Left lobe of liver (tissue), 2 donors: ENCODE measurements at places on chromosomes 5 and 9.

- DNase-seq = no peak
These were observed 87.0 kb downstream of the DAB2IP start for GRCh38 chr9:121738411-121738810.

DNA sequence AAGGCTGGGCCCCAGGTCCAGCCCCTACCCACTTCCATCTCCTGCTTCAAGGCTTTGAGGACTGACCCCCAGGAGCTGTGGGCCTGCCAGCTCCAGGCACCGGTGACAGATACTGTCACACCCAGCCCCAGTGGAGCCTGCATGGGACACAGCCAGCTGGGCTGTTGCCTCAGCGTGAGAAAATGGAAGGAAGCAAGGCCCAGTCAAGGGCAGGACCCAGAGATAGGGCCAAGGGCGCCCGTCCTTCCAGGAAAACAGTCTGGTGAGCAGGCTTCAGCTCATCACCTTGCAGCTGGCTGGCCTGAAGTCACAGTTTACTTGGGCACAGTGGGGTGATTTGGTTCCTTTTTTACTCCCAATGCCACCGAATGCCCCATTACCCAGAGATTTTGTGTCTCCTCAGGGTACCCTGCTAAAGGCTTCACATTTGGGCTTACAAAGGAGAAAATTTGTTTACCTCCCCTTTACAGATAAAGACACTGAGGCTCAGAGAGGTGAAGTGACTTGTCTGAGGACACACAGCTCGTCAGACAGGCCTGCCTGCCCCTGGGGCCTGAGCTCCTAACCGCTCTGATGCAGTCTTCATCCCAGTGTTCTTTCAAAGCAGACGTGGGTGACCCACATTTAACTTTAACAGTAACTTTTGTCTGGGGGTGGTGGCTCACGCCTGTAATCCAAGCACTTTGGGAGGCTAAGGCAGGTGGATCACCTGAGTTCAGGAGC, 21.5 kb upstream of the WDR38 start:
- DNase-seq = no peak

DNA sequence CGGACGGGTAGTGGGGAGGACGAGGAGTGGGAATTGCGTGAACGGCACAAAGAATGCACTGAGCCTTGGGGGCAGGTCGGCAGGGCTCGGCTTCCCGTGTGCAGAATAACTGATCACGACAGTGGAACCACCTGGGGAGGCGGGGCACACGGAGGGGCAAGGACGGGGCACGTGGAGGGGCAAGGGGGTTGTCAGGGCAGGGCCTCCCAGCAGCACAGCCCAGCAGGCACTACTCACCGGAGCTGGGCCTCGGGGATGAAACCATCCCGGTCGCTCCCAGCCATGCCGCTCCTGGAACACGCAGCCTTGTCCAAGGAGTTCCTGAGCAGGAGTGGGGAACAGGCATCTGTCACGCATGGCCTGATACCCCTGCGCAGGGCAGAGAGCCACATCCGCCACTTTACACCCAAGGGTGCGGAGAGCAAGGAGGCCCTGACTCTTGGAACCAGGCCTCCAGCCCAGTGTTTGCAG, 33.4 kb downstream of the SARDH start:
- DNase-seq = no peak

- no peak for DNase-seq
These were observed 8.4 kb downstream of the UBTD2 start for GRCh38 chr5:172274951-172275753.

- DNase-seq = no peak
These were observed 102.5 kb upstream of the TXNDC8 start for GRCh38 chr9:110440172-110440571.

- DNase-seq = no peak
These were observed 20.9 kb downstream of the SH3GLB2 start for GRCh38 chr9:129007035-129007765.

- no peak for DNase-seq
These were observed 38.6 kb downstream of the NFIB start for GRCh38 chr9:14275331-14275730.

GRCh38 chr9:2916382-2916985, 72.6 kb upstream of the PUM3 start:
- no peak for DNase-seq

GRCh38 chr5:177133853-177134696, 502 bp downstream of the NSD1 start:
- peak; percentile 62 for DNase-seq

DNA sequence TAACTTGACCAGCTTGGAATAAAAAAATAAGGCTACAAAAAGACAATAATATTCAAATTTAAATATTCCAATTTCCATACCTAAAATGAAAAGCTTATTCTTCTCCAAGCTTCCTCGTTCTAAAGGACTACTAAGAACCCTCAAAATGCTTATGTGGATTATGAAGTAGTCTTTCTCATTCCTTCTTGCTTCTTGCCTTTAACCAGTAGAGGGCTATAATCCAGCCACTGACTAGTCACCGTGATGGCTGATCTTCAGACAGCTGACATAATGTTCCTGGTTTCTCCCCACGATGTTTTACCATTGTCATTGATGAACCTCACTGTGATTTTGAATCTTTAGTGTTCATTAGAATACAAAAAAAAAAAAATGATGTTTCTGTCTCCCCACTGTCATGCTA, 515.3 kb downstream of the TLE1 start:
- DNase-seq = no peak

DNA sequence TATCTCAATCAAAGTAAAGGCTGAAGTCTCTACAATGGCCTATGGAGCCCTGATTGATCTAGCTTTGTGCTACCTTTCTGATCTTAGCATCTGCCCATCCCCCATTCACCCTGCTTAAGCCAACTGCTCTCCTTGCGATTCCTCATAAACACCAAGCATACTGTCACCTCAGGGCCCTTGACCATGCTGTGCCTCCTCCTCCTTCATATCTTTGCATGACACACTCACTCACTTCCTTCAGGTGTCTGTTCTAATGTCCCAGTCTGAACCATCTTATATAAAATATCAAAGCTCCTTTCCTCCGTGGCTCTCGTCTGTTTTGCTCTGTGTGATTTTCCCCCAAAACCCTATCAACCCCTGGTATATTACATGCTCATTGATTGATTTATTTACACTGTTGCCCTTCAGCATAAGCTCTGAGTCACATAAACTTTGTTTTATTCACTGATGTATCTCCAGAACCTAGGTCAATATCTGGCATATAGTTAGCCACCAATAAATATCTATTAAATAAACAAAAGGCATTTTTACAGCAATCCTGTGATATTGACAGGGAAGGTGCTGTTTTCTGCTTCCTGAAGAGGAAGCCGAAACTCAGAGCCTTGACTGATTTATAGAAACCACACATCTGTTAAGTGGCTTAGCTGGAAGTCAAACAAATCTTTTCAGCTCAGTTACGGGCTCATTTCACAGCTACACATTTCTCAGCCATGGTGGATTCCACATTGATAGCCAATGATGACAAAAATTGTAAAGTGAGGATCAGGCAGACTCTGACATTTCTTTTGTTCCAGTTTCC, 103.6 kb downstream of the BOD1 start:
- no peak for DNase-seq

GRCh38 chr9:31744589-31744988, 639.9 kb upstream of the ACO1 start:
- no peak for DNase-seq

DNA sequence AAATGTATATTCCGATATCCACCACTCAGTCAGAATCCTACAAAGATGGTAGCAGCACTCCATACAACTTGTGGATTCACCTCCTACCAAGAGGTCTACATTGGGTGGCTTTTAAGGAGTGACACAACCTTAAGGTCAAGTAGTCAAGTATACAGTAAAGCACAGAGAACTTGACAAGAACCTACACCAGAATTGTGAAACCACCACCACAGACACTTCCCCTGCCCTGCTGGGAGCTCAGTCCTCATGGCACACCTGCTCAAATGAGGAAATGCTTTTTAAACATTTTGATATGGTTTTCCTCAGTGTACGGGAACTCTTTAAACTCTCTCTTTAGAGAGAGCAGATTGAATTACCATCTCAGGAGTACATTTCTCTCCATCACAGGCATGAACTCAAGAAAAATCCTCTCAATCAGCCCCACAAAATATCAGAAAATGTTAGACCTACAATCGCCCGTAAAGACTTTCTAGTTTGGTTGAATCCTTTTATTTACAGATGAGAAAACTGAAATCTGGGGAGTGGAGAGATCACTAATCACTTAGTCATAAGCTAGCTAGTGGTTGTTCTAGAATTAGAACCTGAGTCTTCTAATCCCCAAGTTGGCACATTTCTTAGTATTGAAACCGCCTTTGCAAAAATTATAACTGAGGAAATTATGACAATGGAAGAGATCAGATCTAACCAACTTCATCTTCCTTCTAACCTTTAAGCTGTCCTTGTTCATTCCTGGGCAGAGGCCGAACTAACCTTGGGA, 38.5 kb upstream of the NR4A3 start:
- no peak for DNase-seq

DNA sequence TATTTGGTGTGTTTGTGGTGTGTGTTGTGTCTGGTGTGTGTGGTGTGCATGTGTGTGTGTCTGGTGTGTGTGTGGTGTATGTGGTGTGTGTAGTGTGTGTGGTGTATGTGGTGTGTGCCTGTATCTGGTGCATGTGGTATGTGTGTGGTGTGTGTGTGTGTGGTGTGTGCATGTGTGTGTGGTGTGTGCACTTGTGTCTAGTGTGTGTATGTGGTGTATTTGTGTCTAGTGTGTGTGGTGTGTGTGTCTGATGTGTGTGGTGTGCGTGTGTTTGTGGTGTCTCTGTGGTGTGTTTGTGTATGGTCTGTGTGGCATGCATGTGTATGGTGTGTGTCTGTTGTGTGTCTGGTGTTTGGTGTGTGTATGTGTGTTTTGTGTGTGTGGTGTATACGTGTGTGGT, 71.1 kb downstream of the CACNA1B start:
- no peak for DNase-seq

GRCh38 chr9:113674436-113674835, 201.7 kb upstream of the ZNF618 start:
- no peak for DNase-seq

GRCh38 chr9:21591221-21592062, 109.3 kb upstream of the IFNE start:
- no peak for DNase-seq

GRCh38 chr5:169015991-169016390, 284.9 kb downstream of the SLIT3 start:
- DNase-seq = no peak

DNA sequence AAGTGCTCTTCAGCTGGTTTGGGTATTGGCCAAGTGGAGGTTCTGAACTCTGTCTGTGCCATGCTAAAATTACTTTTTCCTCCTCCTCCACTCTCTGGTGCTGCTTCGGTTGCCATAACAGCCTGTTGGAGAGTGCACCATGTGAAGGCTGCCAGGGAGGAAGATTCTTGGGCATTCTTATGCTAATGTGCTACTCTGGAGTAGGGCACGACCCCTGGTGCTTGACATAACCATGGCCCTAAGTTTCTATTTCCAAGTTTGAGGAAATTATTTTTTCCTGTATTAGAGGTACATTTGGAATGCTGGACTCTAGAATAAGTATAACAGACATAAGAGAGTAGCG, 111.6 kb downstream of the ARHGAP26 start:
- no peak for DNase-seq

GRCh38 chr5:139592289-139592688, 31.1 kb downstream of the UBE2D2 start:
- no peak for DNase-seq

DNA sequence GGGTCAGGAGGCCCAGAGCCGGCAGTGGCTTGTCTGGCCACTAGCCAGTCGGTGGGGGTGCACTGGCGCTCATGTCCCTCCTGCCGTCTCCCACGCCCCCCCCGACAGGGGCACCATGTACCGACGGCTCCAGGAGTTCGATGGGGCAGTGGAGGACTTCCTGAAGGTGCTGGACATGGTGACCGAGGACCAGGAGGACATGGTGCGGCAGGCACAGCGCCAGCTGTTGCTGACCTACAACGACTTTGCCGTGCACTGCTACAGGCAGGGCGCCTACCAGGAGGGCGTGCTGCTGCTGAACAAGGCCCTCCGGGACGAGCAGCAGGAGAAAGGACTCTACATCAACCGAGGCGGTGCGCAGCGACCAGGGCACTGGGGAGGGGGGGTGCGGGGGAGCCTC, 8.1 kb downstream of the TTC16 start:
- no peak for DNase-seq

GRCh38 chr9:97293207-97293721, 14.2 kb upstream of the CCDC180 start:
- DNase-seq = no peak

DNA sequence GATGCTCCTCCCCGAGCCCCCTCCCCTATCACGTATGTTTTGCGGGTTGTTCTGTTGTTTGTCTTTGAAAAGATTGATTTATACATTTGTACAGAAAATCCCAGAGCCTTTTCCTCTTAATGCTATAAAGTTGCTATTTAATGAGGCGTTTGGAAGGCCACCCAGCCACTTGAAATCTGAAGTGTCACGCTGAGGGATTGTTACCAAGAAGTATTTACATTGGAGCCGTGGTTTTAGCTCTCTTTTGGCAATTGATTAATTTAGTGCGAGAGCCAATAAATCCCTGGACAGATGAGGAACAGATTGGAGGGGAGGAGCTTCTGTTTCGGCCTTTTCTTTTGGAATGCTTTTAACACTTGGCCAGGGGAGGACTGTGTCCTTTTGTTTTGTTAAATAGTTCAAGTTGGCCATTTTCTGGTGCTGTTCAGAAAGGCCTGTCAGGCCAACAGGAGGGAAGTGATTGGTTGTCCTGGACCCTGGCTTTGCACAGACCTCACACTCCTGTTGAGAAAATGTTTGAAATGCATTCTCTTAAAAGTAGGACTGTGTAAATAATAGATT, 250.2 kb downstream of the PDZD2 start:
- no peak for DNase-seq

DNA sequence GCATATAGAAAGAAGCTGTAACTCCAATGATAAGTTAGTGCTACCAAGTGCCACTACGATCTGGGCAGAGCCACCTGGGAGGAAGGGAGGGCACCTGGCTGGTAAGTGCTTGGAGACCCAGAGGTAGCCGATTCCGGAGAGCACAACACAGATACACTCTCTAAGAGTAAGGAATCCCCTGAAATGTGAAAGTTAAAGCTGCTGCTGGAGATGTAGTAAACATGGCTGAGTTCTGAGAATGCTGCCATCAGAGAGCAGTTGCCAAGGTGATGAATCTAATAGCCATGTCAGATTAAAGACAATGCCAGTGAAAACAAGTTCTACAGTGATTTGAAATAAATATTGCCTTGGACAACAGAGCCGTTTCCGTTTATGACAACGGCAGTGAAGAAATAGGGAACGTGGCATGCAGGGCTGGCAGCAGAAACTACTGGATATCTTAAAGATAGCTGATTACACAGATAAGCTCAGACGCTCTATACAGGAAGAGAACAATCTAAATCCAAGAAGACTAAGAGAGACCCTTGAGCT, 561.2 kb upstream of the C9orf72 start:
- DNase-seq = no peak
